ENCODE measurements at places on chromosomes 7 and 10. TPM values are rescaled to one million over a fixed set of nuclear protein-coding genes. Genes with fewer than 3 reads are reported as not detected.

The OPALIN gene
- not detected for total RNA-seq

The HOXA13 gene
- total RNA-seq: 1.4 TPM

The PARP12 gene
- total RNA-seq: 20.7 TPM

The SMKR1 gene
- total RNA-seq: 0.20 TPM

The GIMAP7 gene
- total RNA-seq: 5.7 TPM

The RNF32 gene
- total RNA-seq: 0.89 TPM

The LRRC18 gene
- total RNA-seq: 0.39 TPM

The CACUL1 gene
- total RNA-seq: 30.3 TPM

The TAC1 gene
- total RNA-seq: 3.8 TPM

The WNT8B gene
- total RNA-seq: not detected

The CYTH3 gene
- total RNA-seq: 23.2 TPM

The AQP1 gene
- 56.5 TPM for total RNA-seq

The ADCYAP1R1 gene
- total RNA-seq: 3.9 TPM

The ZNF212 gene
- 6.6 TPM for total RNA-seq

The MRM2 gene
- 12.4 TPM for total RNA-seq

The LOXL4 gene
- 5.0 TPM for total RNA-seq

The RAMP3 gene
- total RNA-seq: 3.5 TPM

The CPA1 gene
- 0.79 TPM for total RNA-seq

The DPP6 gene
- total RNA-seq: 2.0 TPM

The C7orf33 gene
- total RNA-seq: not detected

The MKX gene
- total RNA-seq: 4.0 TPM

The THSD7A gene
- 6.9 TPM for total RNA-seq

The PVRIG gene
- not detected for total RNA-seq

The FAM20C gene
- 11.8 TPM for total RNA-seq

The NUTM2E gene
- total RNA-seq: 0.20 TPM

The TAS2R16 gene
- not detected for total RNA-seq

The ACSM6 gene
- total RNA-seq: 4.5 TPM

The BICC1 gene
- total RNA-seq: 30.3 TPM

The YWHAG gene
- 67.5 TPM for total RNA-seq

Measured in skin of body (tissue), 3 donors.